ENCODE measurements at places on chromosomes 11 and 22.

- DNase-seq, result no peak
Measured at GRCh38 chr11:71548716-71549151, 514 bp downstream of the KRTAP5-9 start.

DNA sequence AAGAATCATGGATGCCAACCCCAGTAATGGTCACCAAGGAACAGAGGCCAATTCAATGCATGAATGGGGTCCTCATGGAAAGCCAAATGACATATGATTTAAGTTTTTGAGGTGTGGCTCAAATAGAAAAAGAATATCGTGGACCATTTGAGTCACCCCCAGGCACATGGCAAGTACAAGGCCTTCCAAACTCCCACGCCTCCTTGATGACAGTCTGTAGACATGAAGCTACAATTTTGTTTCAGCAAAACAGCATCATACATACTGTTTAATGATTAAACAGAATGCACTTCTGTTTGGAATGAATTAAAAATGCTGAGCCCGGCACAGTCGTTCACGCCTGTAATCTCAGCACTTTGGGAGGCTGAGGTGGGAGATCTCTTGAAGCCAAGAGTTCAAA lies 7.4 kb downstream of the FADD start:
- no peak for DNase-seq

DNA sequence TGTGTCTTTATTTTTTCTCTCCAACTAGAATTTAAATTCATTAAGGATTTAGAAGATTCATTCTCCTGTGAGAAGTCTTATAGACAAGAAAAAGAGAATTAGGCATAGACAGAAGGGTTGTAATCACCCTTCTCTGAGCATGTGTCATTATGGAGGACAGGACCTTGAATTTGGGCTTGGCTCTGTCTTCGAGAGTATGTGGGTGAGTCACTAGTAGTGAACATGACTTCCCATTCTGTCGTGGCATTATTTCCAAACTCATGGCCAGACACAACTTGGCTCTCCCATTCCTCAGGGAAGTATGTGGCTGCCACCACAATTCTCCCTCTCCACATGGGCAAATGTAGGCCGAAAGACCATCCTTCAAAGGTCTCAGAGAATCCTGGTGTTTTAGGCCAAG lies 14.3 kb upstream of the ANKK1 start:
- DNase-seq, result no peak

- DNase-seq, result no peak
Measured at GRCh38 chr11:114880442-114880841, 202.1 kb downstream of the NXPE2 start.

DNA sequence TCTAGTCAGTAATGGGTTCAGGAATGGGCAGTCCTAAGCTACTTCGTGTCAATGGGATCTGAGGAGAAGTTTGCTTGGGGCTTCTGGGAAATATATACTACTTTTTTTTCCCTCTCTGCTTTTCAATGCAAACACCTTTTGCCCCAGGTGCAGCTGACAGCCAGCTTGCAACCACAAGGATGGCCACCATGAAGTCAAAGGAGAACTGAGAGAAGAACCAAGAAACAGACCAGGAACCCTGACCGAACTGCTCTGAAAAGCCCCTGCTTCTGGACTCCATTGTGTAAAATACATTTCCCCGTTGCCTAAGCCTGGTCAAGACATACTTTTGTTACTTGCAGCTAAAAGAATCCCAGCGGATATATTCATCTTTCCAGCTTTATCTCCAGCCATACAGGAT lies 20.1 kb upstream of the CD44 start:
- no peak for DNase-seq

- no peak for DNase-seq
Measured at GRCh38 chr11:85772695-85773094, 38.2 kb downstream of the SYTL2 start.

GRCh38 chr11:36356201-36356600 lies 60.1 kb downstream of the PRR5L start:
- DNase-seq, result no peak
